ENCODE measurements at places on chromosomes 3 and 15.
A peak's percentile ranks its signal among the peaks of the same experiment; 100 is the strongest.

DNA sequence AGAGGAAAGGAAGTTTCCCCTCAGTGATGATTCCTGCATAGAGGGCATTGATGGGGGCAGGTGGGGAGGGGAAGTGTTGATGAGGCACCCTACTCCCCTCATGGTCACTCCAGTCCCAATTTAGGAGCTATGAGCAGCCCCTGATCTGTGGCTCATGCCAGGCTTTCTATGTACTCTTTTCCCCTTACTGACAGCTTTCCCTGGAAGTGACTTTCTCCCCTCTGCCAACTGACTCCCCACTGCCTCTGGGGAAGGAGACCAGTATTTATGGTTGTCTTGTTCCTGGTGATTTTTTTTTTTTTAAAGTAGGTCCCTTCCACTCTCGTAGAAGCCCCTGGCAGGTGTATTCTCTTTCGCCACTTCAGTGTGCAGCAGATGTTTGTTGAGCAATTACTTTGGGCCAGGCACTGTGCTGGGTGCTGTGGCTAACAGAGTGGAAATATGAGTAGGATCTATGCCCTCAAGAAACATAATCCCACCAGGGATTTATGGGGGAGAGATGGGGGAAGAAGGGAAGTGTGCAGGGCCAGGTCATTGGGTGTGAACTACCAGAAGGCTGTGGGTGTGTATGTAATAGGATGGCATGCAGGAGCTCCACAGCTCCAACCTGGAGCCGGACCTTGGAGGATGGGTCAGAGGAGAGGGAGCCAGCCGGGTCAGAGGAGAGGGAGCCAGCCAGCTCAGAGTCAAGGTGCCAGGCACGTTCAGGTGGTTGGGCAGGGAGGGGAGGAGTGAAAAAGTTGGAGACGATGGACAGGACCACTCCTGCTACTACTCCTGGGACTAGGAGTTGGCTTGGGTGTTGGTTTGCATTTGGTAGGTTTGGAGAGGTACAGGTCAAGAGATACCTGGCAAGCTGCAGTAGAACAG lies 3.5 kb downstream of the SMAD6 start:
- no peak for DNase-seq

DNA sequence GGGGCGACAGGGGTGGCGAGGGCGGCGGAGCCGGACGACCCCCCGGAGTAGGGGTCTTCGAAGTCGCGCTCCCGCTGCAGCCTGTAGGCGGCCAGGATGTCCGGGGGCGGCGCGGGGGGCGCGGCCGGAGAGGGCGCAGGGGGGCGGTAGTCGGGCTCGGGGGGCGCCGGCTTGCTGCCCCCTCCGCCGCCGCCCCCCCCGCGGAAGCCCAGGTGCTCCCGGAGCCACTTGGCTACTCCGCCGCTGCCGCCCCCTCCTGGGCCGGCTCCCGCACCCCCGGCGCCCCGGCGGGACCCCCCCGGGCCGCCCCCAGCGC lies 230 bp downstream of the SHF start:
- no peak for DNase-seq

- no peak for DNase-seq
Measured at GRCh38 chr3:101319531-101319930, 844 bp downstream of the IMPG2 start.

GRCh38 chr3:81472600-81473362 lies 288.7 kb downstream of the GBE1 start:
- DNase-seq = no peak

- DNase-seq = no peak
Measured at GRCh38 chr3:71710906-71711494, 14.2 kb downstream of the EIF4E3 start.

DNA sequence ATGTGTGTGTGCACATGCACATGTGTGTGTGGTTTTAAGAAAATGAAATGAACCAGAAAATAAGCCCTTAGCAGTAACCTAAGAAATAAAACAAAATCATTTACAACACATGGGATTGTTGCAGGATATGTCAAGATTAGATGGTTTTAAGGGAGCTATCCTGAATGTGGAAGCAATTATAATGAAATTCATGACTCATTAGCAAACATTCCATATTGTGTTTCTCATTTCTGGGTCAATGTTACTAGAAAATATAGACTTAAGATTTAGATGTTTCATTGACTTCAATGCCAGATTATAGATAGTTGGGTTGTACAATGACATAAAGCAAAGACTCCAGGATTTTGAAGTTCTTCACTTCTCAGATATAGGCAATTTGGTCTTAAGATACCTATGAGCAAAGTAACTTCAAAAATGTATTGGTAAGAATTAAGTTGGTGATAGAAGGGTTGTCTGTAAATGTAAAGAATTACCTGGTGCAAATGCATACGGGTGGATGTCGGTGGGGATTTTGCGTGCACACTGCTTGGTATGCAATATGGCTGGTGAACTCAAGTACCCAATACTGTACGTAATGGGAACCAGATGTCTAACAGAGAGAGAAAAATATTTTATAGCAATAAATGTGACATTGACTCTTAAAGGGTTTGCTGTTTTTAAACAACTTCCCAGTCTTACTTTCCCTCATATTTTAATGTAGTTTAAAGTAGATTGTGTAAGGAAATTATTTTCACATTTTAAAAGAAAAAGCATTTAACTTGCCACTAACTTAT lies 53.9 kb upstream of the NR2F2 start:
- no peak for DNase-seq

DNA sequence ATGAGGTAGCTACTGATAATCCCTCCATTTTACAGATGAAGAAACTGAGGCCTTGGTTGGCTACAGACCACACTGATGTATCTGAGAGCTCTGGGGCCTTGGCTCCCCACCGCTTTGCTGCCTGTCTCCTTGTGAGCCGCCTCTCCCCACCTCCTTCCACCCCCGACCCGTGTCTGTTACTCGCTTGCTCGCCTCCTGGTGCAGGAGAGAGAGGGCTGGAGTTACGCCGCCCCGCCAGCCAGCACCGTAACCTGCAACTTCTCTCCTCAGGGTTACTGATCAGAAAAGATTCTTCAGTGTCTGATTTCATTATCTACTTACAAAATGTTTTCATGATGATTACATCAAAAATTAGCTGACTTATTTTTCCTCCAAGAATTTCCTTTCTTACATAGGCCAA lies 34.1 kb downstream of the TM2D3 start:
- no peak for DNase-seq

- DNase-seq = no peak
Measured at GRCh38 chr15:100334015-100334414, 7.8 kb downstream of the ADAMTS17 start.

GRCh38 chr15:83794209-83794608 lies 140.3 kb downstream of the ADAMTSL3 start:
- DNase-seq = no peak

GRCh38 chr3:66037986-66038369 lies 740 bp downstream of the MAGI1 start:
- no peak for DNase-seq

DNA sequence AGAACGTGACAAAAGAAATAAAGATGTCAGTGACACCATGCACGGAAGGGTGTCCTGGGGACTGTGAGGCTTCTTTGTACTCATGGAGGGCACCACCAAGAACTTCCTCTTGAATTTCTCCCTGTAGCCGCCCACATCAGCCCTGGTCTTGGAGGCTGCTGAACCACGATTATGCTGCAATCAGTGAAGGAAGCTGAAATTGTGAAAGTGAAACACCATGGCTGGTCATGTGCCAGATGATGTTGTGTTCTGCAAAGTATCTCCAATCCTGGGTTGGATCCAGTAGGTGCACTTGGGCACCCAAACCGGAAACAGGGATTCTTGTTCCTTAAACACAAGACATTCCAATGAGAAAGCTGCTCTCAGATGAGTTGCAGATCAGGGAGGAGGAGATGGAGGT lies 104.4 kb upstream of the GOLGA6L6 start:
- peak; percentile 56 for DNase-seq

GRCh38 chr3:153291059-153291685 lies 129.1 kb downstream of the RAP2B start:
- no peak for DNase-seq

GRCh38 chr15:57470543-57470942 lies 94.2 kb downstream of the CGNL1 start:
- DNase-seq = no peak

GRCh38 chr3:43436507-43437140 lies 150.3 kb downstream of the SNRK start:
- DNase-seq = no peak

DNA sequence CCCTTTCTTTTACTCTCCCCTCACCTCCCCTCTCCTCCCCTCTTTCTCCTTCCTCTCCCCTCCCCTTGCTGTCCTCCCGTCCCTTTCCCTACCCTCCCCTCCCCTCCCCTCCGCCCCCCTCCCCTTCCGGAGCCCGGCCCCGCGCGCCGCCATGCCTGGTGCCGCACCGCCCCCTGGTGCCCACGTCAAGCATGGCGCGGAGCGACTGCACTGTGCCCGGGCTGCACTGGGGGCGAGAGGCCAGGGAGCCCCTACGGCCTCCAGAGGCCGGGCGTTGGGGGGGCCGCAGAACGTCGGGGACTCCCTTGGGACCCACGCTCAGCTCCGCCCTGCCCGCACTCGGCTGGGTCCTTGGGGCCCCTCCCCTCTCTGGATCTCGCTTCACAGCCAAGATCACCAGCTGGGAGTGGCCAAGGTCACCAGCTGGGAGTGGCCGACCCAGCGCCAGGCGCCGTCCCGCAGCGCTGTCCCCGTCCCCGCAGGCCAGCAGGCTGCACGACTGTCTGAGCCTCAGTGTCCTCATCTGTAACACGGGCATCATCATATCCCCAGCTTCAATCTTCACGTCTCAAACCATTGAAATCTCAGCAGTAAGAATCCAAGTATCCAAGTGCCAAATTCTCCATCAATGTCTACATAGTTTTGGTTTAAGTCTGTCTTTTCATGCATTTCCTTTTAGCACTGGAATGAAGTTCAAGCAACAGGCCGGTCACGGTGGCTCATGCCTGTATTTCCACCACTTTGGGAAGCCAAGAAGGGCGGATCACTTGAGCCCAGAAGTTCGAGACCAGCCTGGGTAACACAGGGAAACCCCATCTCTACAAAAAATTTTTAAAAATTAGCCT lies 42.5 kb downstream of the TPRA1 start:
- DNase-seq = peak; percentile 76

- no peak for DNase-seq
Measured at GRCh38 chr3:69879051-69879450, 120.5 kb upstream of the SAMMSON start.

- no peak for DNase-seq
Measured at GRCh38 chr3:140441006-140441405, 236.9 kb upstream of the TRIM42 start.

DNA sequence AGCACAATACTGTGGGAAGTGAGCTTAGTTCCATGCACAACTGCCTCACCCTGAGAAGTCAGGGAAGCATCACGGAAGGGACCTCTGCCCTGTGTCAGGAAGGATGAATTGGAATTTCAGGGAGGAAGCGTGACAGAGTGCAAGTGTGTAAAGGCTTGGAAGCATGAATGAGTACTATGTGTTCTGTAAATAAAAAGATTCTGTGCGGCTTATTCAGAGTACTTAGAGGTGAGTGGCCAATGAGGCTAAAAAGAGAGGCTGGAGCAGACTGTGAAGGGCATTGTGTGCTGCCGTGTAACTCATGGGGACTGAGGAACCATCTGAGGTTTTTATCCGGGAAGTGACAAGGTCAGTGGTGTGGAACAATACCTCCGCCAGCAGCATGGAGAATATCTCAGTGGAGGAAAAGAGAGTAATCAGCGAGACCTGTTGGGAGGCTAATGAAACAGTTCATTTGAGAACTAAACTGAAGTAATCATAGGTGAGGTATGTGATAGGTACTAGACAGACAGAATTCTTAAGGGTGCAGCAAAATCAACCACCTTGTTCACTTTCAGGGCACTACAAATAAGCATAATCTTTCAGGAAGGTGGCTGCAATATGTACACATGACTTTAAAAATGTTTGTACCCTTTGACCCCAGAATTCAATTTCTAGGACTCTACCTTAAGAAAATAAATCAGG lies 64.9 kb upstream of the SPRED1 start:
- DNase-seq = no peak

GRCh38 chr3:132417695-132418411 lies 551 bp downstream of the DNAJC13 start:
- DNase-seq = peak; percentile 45

DNA sequence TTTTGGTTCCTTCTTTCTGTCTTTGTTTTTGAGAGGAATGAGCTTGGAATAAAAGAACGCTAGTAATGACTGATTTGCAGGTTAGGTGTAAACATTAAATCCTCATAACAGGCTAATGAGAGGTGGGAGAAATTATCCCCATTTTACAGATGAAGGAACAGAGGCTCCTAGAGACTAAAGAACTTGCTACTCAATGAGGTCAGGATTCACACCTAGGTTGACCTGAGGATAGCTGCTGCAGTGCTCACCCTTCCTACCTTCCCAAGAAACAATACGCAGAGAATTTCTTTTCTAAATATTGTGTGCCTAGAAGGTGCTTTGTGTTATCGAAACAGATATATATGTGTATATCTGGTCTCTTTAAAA lies 106.3 kb downstream of the IGF1R start:
- no peak for DNase-seq

DNA sequence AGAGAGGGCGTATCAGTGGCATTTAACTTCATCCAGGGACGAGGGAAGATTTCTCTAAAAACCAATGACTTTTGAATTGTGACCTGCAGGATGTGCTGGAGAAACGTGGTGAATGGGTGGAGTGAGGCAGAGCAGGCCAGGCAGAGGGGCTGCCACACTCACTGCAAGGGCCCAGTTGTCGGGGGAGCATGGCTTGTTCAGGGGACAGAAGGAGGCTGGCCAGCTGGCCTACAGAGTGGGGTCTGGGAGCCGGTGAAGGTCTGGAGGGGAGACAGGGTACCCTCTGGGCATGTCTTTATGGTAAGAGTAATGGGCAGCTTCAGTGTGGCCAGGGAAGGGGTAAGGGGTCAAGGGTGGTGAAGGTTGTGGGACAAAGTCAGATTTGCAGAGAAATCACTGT lies 225.2 kb upstream of the RGMA start:
- no peak for DNase-seq

DNA sequence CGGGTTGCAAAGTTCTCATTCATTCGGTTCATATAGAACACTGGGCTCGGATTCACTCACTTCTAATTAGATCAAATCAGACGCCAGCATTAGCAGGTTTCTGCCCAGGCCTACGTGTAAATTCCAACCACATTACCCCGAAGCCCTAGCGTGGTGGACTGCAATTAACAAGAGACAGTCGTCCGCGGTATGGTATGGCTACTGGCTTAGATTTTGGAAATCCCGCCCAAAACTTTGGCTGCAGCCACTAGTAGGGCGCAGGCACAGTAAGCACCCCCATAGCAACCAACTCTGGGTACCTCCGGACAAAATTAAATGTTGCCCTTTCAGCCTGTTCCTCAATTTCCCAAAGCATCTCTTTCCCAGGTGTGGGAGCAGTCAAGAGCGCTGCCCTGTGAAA lies 771 bp downstream of the RARRES1 start:
- no peak for DNase-seq
